ENCODE measurements at places on chromosomes 3 and 15. TPM values are rescaled to one million over a fixed set of nuclear protein-coding genes. Genes with fewer than 3 reads are reported as not detected.

The CPOX gene
- 15.0 TPM for total RNA-seq

The SPG11 gene
- total RNA-seq: 92.5 TPM

The GOLGA8T gene
- total RNA-seq: not detected

The PLIN1 gene
- total RNA-seq: 0.37 TPM

The ADGRG7 gene
- total RNA-seq: not detected

The CTXN2 gene
- not detected for total RNA-seq

The CIB2 gene
- 1.3 TPM for total RNA-seq

The HESX1 gene
- total RNA-seq: 0.47 TPM

- DNase-seq: no peak
Observed at GRCh38 chr15:72680931-72681330, 5.1 kb downstream of the HIGD2B start.

DNA sequence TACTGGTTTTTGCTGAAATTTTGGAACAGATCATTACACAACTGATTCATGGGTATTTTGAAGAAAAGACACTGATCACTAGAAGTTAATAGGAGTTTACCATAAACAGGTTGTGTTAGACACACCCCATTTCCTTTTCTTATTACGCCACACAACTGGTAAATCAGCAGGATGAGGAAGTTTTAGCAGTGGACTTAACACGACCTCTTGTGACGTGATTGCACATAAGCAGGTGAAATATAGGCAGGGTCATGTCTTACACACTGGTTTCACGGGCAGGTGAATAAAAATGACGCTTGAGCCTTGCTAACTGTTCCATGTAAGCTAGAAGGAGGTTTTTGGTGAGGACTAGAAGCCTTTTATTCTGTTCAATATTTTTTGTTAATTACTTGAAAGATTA, 27.1 kb upstream of the TPRG1 start:
- DNase-seq: no peak

GRCh38 chr3:179147514-179147872, 664 bp upstream of the PIK3CA start:
- peak; percentile 43 for DNase-seq

- DNase-seq: no peak
Observed at GRCh38 chr3:46565077-46565476, 1.0 kb downstream of the LRRC2 start.

DNA sequence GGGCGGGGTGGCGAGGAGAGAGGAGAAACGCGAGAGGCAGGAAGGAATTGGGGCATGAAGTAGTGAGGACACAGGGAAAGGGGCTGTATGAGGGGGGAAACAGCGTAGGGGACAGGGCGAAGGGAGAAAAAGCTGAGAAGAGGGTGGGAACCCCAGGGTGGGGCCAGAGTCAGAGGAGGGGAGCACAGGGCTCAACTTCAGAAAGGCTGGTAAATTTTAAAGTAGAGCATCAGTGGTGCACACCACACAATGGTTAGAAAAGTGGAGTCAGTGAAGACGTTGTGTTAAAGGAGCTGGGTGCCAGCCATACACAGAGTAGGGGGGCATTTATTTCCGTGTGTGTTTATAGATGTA, 3.0 kb upstream of the RPP25 start:
- no peak for DNase-seq

DNA sequence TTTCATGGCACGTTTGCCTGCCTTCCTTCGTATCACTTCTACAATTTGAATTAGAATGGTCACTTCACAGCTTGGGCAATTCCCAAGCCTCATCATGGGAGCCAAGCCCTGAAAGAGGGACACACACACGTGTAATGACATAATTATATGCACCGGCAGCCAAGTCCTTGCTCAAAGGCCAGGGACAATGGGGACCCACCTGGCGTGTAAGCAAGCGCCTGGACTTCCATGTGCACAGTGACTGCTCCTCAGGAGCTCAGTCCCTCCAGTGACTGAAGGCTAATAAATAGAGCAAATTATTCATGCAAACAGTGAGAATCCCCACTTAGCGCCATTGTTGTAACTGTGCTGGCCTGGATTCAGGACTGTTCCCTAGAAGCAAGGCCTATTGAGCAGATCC, 115.1 kb downstream of the DNAJB8 start:
- DNase-seq: no peak

DNA sequence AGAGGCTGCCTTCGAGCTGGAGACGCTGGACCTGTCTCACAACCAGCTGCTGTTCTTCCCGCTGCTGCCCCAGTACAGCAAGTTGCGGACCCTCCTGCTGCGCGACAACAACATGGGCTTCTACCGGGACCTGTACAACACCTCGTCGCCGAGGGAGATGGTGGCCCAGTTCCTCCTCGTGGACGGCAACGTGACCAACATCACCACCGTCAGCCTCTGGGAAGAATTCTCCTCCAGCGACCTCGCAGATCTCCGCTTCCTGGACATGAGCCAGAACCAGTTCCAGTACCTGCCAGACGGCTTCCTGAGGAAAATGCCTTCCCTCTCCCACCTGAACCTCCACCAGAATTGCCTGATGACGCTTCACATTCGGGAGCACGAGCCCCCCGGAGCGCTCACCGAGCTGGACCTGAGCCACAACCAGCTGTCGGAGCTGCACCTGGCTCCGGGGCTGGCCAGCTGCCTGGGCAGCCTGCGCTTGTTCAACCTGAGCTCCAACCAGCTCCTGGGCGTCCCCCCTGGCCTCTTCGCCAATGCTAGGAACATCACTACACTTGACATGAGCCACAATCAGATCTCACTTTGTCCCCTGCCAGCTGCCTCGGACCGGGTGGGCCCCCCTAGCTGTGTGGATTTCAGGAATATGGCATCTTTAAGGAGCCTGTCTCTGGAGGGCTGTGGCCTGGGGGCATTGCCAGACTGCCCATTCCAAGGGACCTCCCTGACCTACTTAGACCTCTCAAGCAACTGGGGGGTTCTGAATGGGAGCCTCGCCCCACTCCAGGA, 21.1 kb downstream of the NRROS start:
- no peak for DNase-seq

DNA sequence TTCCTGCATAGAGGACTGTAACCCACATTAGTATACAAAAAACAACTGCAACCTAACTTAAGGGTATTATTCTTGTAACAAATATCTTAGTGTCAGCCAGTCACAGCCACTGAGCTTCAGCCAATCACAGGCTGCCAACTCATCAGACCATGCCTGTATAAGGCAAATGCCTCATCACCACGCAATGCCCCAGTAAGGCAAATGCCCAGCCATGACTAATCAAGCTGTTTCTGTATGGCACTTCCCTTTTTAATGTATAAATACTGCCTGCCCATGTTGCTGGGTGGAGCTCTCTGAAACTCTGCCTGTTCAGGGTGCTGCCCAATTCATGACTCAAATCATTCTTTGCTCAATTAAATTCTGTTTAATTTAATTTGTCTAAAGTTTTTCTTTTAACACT, 18.4 kb upstream of the GABRA5 start:
- DNase-seq: no peak

DNA sequence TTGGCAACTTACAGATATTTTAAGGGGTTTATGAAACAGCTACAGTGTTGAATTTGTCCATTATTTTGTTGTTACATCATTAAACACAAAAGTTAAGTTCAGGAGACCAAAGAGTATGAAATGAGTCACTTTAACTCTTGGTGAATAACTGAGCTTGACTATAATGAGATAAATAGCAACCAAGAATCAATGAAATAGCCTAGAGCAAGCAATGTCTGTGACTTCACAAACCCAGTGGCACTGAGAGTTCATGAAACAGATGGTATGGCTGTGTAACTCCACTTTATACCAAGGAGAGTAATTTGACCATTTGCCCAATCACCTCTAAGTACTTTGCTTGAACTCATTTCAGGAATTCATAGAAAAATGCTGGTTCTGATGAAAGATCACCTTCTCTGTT, 169.6 kb upstream of the GADL1 start:
- DNase-seq: no peak

GRCh38 chr3:129890125-129890524, 3.4 kb downstream of the TMCC1 start:
- DNase-seq: no peak

DNA sequence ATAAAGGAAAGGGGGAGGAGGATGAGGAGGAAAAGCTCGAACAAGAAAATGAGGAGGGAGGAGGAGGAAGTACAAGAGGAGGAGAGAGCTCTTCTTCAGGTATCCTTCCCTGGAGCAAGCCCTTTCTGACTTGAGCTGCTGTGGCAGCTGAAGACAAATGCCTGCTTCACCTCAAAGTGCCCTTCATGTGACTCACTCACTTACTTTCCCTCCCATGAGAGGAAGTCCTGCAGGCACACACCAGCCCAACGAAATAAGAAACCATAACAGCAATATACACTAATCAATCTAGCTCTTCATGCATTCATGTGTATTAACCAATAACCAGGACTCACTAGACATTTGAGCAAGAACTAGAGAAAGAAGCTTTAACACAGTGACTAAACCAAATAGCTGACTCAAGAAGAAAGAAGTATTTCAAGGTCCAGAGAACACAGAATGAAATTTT, 251.9 kb downstream of the IGSF11 start:
- DNase-seq: no peak

GRCh38 chr15:64236156-64236894, 73.5 kb upstream of the PPIB start:
- no peak for DNase-seq

All from left lung (tissue), 14 donors.